B cell (primary cell): ENCODE measurements at places on chromosomes 16 and 17.

DNA sequence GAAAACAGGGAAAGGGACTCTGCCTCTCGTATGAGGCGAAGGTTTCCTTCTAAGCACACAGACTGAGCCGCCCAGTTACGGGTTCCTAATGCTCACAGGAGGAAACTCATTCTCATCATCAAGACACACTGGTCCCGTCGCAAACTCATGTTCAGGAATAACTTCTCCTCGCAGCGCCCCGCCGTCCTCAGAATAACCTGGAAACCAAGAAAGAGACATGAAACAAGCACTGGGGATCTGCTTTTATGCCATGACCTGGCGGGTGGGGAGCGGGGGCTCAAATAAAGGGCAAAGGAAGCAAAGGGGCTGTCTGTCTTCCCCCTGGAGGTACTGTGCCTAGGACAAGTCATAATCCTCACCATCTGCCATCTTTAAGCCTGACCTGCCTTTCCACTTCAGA, 31.3 kb downstream of the WIPI1 start:
- DNase-seq: no peak

DNA sequence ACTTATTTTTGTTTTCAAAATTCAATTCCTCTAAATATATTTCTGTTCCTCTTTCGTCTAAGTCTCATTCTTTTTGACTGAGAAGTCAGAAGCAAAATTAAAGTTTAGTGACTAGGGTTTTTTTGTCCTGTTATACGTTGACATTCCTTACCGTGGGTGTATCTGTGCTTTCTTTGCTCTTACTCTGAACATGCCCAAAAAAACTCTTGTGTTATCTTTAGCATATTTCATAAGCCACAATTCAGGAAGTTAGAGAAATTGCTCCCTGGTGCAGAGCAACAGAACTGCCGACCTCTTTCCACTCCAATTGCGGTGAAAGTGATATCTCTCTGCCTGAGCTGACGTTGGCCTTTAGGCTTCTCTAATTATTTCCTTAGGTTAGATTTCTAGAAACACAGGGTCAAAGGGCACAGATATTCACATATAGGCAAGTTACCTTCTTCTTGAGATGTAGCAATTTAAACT, 65.7 kb downstream of the CENPV start:
- DNase-seq: peak; percentile 77

DNA sequence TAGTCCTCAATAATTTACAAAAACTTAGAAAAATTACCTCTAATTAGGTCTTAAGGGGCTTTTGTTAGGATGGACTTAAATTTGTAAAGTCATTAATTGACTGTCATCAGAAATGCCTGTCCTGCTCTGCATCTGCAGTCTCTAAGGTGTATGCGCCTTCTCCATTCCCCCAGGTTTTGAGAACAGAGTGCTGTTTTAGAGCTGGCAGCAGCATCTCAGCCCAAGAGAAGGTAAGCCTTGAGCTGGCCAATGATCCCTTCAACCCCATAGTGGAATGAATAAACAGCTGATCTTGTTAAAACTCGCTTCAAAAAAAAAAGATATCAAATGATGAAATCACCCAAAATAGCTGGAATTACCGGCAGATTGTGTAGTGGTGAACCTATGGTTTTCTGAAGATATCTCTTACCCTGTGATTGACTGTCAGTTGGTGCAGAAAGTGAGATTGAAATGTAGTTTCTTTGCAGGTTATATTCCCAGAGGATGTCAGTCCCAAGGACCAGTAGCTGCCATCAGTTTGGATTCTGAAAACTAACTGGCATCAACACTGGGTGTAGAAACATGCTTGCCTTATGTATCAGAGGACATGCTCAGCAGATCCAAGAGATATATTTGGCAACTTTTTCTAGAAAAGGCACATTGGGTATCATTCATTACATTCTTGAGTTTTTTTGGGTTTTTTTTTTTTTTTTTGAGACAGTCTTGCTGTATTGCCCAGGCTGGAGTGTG, 25.7 kb downstream of the TRPV2 start:
- no peak for DNase-seq

GRCh38 chr17:49753959-49754391, 10.0 kb downstream of the FAM117A start:
- no peak for DNase-seq

DNA sequence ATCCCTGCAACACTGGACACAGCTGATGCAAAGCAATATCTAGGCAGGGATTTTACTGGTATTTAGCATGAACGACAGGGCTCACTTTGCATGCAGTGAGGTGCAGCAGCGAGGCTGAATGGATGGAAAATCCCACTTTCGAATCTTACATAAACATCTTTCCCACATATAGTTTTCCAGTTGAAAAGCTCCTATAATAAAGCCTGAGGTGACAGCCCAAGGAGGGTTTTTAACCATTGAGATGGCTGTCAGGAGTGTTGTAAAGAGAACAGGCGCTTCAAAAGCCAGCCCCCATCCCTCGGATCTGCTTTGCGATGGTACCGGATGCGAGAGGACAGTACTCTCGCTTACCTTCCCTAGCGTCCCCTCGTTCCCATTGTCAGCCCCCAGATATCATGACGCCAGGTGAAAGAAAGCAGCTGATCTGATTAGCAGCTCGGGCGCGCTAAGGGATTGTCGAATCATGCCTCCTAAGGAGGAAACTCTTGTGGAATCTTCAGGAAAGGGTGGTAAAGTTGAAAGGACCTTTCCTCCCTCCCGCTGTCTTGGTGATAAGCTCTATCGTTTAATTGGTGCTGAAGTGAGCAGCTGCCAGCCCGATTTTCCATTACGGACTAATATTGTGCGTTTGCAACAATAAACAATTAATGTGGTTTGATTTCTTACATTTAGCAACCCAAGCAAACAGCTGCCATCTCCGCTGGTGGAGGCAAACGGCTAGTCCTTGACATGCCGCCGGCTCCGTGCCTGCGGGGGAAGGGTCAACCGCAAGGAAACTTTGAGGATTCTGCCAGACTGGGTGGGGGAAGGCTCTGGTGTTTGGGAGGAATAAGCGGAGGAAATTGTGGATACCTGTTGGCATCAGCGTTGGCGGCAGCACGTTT, 1.8 kb downstream of the CDH8 start:
- DNase-seq: no peak

GRCh38 chr17:3963237-3964201, 718 bp downstream of the ATP2A3 start:
- DNase-seq: peak; percentile 90

DNA sequence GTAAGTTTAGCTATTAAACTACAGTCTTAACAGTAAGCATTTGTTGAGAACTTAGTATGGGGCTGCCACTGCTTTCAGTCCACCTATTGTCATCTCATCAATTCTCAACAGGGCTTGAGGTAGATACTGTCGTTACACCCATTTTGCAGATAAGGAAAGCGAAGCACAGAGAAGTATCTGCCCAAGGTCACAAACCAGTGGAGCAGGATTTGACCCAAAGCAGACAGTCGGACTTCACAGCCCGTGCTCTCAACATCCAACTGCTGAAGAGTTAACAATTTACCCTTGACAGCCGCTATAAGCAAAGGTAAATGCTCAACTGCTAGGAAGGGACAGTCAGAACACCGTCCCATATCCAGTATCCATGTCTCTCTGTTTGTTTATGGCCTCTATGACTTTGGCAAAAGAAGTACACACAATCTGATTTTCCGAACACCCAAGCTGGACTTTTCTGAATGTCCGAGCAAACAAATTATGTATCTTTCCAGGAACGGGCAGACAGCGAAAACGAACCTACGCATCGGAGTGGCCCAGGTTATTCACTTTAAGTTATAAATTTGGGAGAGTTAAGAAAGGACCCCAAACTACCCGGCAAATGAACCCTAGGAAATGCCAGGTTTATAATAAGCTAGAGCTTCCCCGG, 1.2 kb downstream of the SIAH1 start:
- DNase-seq: peak; percentile 34
